Left kidney (tissue), 8 donors: ENCODE measurements at places on chromosomes 6 and 20. TPM values are rescaled to one million over a fixed set of nuclear protein-coding genes. Genes with fewer than 3 reads are reported as not detected.

GRCh38 chr6:6694825-6695624, 106.5 kb downstream of the LY86 start:
- DNase-seq, result no peak

- DNase-seq, result no peak
Measured at GRCh38 chr6:32867022-32867477, 13.1 kb downstream of the PSMB9 start.

GRCh38 chr6:30903236-30903635, 4.8 kb upstream of the GTF2H4 start:
- no peak for DNase-seq

DNA sequence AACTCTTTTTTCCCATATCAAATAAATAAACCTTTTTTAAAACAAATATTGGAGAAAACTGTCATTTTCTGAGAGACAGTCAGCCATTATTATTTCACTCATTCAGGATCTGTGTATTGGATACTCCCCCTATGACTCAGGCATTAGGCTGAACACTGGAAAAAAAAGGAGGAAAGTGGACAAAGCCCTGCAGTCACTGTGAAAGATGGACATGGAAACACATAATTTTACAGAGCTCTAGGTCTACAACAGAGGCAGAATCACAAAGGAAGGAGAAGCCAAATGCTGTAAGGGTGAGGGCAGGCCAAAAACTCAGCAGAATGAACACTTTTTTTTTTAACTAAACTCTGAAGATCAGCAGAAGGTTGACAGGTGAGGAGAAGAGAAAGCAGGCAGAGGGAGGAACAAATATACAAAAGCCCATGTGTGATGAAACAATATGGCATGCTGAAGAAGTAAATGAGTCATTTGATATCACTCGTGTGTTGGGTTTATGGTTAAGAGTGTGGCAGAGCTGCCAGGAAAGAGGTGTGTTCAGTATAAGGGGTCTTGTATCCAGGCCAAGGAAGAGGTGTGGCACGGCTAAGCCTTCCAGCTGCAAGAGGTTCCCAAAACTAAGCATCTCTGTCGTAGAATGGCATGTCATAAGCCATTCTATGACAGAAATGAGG, 39.1 kb downstream of the EPB41L2 start:
- DNase-seq, result no peak

DNA sequence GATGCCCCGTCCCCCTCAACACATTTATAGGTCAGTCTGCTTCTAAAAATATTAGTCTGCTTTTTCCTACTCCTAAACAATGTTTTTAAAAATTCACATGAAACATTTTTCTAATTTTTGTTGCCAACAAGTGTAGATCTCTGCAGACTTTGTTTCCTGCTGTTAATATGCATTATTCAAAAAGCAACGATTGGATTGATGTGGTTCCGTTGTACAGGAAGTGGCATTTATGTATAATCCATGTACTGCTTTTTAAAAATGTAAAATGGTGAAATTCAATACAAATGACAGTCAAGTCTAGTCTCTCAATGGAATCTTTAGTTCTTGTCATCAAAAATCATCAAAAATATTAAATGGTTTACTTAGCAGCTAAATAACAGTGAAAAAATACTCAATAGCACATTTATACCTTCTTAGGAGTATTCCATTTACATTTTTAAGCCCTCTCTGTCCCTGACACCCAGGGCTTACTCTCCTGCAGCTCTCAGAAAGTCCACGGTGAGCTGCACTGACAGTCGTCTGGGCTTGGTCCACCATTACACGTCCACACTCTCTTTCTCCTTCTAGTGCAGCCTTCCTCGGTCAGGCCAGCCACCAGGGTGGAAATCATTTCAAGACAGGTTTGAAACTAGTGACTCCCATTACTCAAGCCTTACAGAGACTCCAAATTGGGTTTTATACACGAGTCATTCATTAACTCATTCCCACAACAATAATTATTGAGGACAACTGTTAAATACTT, 211.5 kb downstream of the TMEM200A start:
- DNase-seq, result no peak

DNA sequence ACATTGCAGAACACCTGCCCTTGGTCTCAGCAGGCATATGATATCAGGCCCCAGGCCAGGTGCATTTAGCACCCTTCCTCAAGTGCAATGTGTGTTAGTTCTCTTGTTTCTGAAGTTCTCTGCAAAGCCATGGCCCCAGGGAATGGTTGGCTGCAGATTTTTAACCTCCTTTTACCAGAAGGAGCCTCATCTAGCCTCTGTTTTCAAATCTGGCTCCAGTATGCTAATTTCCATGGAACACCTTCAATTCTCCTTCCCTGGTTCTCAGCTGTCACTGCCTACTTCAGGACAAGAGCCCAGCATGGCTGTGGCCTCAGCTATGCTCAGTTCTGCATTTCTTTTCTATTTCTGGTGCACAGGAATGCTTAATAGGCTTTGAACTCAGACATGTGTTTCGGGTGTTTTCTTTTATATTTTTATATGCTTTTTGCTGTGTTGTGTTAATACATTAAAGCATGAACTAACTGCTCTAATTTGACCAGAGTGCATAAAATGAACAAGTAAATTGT, 51.6 kb upstream of the OGFRL1 start:
- no peak for DNase-seq

- DNase-seq, result no peak
Measured at GRCh38 chr6:138487102-138487604, 12.1 kb downstream of the NHSL1 start.

DNA sequence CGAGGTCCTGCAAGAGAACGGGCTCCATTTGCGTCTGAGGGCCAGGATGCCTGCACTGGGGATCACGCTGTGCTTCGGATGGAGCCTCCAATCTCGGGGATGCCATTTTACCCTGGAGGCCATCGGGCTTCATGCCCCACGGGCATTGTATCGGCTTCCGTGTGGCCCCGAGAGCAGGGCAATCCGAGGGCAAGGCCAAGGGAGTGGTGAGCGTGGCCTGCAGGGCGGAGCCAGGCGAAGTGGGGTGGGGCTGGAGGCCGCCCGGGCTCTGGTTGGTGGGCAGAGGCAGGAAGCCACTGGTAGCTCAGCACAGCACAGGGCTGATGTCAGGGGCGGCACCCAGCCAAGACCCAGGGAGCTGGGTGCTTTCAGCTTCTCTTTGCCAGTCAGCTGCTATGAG, 57.5 kb upstream of the BHLHE23 start:
- no peak for DNase-seq

DNA sequence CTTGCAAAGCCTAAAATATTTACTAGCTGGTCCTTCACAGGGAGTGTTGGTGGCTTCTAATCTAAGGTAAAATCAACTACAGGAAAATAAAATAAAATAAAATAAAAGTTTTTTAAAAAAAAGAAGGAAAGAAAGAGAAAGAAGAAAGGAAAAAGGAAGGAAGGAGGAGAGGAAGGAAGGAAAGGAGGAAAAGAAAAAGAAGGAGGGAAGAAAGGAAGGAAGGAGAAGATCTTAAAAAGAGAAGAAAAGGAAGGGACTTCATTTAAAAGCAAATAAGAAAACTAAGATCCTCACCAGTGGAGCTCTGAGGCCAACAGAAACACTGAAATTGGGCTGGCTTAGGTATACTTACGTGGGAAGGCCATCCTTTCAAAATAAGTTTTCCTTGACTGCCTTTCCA, 178.4 kb downstream of the TSHZ2 start:
- no peak for DNase-seq

DNA sequence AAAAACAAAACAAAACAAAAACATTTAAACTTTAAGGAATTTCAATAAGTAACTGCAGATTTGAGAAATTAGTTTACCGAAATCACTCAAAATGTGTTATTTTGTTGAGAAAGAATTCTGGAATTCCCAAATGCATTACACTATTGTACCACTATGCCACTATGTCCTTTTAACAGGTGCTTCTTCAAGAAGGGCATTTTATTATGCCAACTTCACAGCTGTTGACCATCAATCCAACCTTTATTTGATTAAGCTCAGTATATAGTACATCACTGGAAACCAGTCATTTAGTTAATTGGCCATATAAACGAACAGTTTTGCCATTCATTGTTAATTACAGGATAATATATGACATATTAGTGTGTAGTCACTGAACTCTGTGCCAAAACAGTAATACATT, 221.7 kb downstream of the ARHGAP18 start:
- no peak for DNase-seq

GRCh38 chr20:34420146-34420545, 57.1 kb downstream of the ITCH start:
- DNase-seq, result no peak

DNA sequence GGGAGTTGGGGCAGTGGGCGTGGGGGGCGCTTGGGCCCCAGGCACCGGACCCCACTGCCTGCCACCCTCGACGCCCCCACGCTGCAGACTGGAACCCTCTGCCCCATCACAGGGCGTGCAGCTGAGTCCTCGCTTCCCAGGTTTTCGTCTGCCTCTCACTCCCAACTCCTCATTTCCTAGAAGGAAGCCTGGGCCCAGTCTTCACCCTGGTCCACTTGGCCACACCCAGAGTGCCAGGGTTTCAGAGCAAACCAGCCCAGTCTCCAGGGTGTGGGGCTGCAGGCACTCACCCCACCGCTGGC, 30.3 kb downstream of the FRMD1 start:
- DNase-seq, result no peak

DNA sequence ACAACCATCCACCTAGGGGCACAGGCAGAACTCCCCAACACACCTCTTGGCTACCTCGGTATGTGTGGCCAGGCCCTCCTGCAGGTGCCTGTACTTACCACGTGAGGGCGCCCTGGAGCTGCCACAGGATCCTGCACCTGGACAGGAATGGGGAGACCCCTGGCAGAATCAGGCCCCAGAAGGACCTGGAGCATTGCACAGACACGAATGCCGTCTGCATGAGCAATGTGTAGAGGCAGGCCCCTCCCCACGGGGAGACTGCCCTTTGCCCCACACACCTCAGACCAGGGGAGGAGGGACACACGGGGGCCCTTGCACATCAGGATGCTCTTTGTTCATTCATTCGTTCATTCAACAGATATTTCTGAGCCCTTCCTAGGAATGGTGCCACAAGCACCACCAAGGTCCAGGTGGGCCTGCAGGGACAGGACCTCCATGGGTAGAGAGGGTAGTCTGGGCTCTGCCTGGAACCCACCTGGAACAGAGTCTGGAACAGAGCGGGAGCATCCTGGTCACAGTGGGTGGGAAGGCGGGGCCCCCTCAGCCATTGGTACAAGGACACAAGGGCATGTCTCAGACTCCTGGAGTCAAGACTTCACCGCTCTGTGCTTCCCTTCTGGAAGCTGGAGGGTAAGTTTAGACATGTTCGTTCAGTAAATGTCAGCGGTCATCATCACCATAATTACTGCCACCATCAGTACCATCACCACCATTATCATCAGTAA, 32.3 kb downstream of the YTHDF1 start:
- no peak for DNase-seq

DNA sequence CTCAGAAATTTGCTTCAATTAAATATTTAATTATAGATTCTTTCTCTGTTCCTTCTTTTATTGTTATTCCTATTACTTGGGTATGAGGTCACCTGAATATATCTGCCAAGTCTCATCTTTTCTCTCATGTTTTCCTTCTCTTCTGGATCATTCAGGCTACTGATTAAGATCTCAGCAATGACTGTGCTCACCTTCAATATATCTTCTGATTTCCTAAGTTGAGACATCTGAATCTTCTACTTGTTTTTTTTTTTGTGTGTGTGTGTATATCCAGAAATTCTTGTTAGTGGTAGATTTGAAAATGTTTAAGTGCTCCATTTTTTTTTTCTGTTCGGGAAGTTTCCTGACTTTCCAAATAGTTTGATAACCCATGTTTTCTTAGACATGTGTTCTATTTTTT, 108.0 kb downstream of the ADGRB3 start:
- no peak for DNase-seq

- no peak for DNase-seq
Measured at GRCh38 chr6:20770773-20771172, 236.5 kb downstream of the CDKAL1 start.

- no peak for DNase-seq
Measured at GRCh38 chr20:38386004-38386403, 39.7 kb downstream of the LBP start.

C20orf96 gene
- 50.7 TPM for polyA plus RNA-seq

SNX21 gene
- polyA plus RNA-seq, result 11.9 TPM

TMEM14A gene
- 42.1 TPM for polyA plus RNA-seq

VWA7 gene
- 8.5 TPM for polyA plus RNA-seq

KAT14 gene
- polyA plus RNA-seq, result 34.5 TPM

UQCC2 gene
- polyA plus RNA-seq, result 65.1 TPM

RCAN2 gene
- polyA plus RNA-seq, result 22.5 TPM

EYA2 gene
- 0.52 TPM for polyA plus RNA-seq

AARS2 gene
- polyA plus RNA-seq, result 16.9 TPM
